ENCODE measurements at places on chromosomes 11 and 22.
A peak's percentile ranks its signal among the peaks of the same experiment; 100 is the strongest.

DNA sequence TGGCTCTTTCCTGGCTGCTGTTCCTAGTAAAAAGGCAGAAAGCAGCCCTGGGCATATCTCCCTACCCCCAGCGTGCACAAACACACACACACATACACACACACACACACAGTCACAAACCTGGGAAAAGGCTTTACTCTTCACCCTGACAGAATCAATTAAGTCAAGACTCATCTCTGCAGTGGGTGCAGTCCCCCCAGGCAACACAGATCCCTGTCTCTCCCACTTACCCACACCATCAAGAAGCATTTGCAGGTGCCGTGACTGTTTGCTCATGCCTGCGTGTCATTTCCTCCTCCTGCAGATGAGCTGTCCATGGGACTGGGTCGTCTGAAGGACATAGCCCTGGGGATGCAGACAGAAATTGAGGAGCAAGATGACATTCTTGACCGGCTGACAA lies 28.6 kb downstream of the SNAP29 start:
- no peak for DNase-seq

- no peak for DNase-seq
Observed at GRCh38 chr11:41522391-41522790, 62.9 kb upstream of the LRRC4C start.

DNA sequence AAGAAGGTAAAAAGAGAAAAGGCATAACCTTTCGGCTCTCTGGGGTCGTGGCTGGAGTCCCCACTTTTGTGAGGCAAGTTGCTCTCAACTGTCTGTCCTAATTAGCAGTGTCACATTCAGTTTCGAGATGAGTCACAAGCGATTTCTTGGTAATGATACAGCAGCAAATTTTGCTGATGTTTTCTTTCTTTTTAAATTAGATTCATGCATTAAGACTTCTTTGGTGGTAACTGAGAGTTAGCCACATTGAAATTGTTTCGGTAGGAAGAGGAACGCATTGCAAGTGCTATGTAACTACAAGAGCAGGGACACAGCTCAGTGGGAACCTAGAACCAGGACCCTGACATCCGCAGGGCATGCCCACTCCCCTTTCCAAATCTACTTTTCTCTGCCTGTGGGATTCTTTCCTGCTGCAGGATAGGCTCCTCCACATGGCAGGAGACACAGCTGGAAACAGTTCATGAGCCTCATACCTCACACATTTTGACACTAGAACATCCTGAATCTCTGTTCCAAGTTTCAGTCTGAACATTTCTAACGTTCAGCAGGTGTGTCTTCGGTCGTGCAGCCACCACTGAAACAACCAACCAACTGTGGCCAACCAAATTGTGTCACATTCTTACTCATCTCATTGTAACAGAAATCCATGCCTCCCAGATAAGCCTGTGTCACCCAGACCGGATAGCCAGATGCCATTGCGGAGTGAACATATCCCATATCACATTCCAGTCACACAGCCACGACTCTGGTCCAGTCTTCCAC lies 987.6 kb downstream of the NTM start:
- no peak for DNase-seq

GRCh38 chr11:26834601-26835000 lies 112.7 kb upstream of the SLC5A12 start:
- no peak for DNase-seq

- DNase-seq, result no peak
Observed at GRCh38 chr11:3156282-3156660, 8.8 kb downstream of the OSBPL5 start.

GRCh38 chr22:40348025-40348658 lies 1.8 kb downstream of the ADSL start:
- DNase-seq, result peak; percentile 74

DNA sequence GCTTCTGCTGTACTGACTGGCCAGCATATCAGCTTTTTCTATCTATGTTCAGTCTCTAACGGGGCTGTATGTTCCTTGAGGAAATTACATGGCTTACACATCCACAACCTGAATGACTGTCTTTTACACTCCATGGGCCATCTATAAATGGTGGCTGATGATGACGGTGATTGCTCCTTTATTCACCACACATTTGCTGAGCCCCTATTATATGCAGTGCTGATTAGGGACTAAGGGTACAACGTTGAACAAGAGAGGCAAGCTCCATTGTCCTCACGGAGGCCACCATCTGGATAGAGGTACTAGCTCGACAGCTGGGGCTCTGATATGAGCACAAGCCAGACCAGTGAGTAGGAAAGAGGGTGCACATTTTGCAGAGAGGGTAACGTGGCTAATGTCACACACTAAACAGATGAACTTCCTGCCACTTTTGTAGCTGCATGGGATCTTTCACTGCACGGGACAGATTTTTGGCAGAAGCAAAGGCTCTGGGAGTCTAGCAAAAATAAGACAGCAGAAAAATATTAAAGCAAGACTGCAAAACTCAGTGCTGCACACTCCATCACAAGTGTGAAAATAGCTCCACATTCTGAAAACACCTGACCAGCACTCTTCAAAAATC lies 30.6 kb downstream of the DRD2 start:
- no peak for DNase-seq

DNA sequence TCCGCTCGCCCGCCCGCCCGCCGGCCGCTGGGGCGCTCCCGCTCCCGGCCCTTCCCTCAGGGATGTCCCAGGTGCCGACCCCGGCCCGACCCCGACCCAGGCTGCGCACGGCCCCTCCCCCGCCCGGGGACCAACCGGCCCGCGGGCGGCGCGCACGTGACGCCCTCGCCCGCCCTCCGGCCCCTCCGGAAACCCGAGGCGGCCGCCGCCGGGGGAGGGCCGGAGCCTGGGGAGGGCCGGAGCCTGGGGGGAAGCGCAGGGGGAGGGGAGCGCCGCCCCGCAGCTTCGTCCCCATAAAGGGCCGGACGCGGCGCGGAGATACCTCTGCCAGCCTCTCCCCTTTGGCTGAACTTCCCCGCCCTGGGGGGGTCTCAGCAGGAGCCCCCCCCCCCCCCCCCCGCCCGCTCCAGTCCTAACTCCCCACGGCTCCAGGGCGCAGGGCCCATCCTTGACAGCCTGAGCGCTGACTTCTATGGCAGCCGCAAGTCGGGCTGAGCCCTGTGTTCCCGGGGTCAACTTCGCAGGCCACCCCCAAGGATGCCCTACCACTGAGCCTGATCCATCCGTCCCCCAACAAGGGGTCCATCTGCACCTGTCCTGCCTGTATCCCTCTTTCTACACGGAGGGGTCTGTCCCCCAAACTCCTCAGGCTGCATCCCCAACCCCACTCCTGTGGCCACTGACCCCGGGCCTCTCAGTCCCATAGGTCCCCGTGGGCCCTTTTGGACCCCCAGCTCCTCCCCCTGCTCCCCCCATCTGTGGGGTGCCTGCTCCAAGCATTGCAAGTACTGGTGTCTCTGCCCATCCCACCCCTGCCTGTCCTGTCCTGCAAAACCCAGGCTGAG lies at the start of gene MAPK12:
Gene MAPK12, minus strand, starts transcription at position 69 of the 845 bp plus-strand sequence. CDS start 174 bp downstream, outside the sequence.
- peak; percentile 86 for DNase-seq

GRCh38 chr11:79092791-79093353 lies 348.0 kb downstream of the TENM4 start:
- peak; percentile 87 for DNase-seq

DNA sequence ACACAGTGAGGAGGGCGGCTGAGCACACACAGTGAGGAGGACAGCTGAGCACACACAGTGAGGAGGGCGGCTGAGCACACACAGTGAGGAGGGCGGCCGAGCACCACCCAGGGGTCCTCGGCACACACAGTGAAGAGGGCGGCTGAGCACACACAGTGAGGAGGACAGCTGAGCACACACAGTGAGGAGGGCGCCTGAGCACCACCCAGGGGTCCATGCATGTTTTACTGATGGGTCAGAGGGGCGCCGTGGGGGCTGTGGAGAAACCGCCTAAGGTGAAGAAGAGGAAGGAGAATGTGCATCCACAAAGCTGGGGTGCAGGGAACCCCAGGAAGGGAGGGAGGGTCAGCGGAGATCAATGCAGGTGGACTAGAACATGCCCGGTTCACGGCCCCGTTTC lies 461.8 kb downstream of the BRD1 start:
- DNase-seq, result no peak

DNA sequence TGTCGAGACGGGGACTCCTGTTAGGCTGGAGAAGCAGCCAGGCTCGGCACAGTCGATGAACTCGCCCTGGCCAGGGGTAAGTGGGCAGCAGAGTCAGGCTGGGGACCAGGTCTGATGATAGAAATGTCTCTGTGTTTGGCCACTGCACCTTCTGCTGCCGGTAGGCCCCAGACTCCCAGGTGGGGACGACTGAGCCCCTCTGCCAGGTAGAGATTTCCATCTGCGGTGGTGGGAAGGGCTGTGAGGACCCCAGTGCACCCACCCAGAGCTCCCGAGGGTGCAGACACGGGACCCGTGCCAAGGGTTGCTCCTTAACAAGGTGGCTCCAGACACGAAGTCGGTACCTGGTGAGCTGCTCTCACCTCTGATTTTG lies 862.5 kb downstream of the TBC1D22A start:
- DNase-seq, result no peak

GRCh38 chr11:120432056-120433018 lies 79.2 kb upstream of the GRIK4 start:
- peak; percentile 71 for DNase-seq

GRCh38 chr22:18103527-18104269 lies 6.9 kb upstream of the TUBA8 start:
- DNase-seq, result no peak

- no peak for DNase-seq
Observed at GRCh38 chr11:25838918-25839625, 492.9 kb upstream of the ANO3 start.

DNA sequence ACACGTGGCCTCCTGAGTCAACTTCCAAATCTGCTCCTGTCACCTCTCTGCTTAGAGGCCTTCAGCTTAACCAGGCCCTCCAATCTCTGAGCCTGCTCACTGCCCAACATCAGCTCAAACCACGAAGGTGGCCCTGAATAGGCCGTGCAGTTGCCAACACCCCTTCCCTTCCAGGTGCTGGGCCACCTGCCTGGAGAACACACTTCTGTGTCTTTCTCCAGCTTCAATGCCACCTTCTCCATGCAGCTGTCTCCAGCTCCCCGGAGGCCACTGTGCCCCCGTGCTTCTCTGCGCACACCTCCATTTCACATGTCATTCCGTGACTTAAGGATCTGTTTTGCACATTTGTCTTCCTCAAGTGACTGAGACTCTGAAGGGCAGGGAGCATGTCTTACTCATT lies 5.3 kb downstream of the RELA start:
- DNase-seq, result no peak

- DNase-seq, result no peak
Observed at GRCh38 chr11:117945047-117945810, 16.0 kb upstream of the TMPRSS13 start.

DNA sequence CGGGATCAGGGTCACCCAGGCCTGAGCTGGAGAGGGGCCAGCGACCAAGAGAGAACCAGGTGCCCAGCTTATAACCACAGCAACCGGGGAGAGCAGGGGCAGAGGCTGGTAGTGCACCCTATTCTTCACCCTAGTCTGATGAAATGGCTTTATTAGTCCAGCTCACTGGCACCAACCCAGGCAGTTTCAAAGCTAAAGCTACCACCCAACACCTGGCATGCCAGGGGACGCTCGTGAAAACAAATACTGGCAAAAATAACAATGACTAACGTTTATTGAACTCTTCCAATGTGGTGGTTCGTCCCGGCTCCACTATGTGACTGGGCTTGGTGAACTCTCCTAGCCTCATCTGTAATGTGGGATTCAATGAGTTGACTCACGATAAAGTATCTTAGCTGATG lies 30.6 kb downstream of the SCGB1A1 start:
- DNase-seq, result no peak

- DNase-seq, result no peak
Observed at GRCh38 chr22:39297490-39298240, 21.8 kb downstream of the RPL3 start.

- DNase-seq, result peak; percentile 52
Observed at GRCh38 chr11:102940714-102941588, 14.6 kb downstream of the MMP13 start.

- peak; percentile 64 for DNase-seq
Observed at GRCh38 chr22:19448076-19448607, 631 bp upstream of the C22orf39 start.

GRCh38 chr11:127252321-127252720 lies 251.8 kb upstream of the KIRREL3 start:
- DNase-seq, result no peak

DNA sequence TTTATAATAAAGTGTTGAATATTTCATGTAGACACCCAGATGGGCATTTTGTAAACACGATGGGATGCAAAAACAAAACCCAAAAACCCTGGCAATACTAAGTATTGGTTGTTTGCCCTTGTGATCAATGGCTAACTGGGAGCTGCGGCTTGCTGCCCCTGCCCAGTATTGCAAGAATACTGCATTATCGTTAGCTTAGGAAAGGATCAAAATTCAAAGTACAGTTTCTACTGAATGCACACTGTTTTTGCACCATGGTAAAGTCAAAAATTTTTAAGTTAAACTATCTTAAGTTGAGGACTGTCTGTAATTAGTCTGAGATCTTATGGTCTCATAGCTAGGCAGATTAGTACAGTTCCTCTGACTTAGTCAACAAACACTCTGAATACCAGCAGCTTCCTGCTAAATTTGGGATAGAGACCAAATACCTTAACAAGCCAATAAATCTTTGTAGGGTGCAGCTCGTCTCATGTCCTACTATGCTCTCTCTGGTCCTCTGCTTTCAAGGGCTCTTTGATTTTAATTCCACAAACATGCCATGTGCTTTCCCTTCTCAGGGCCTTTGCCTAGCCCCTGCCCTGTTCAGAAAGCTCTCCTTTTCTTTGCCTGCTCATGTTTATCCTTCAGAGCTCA lies 4.0 kb downstream of the CCDC90B start:
- DNase-seq, result no peak

- DNase-seq, result no peak
Observed at GRCh38 chr11:73325036-73325981, 17.2 kb downstream of the ARHGEF17 start.

DNA sequence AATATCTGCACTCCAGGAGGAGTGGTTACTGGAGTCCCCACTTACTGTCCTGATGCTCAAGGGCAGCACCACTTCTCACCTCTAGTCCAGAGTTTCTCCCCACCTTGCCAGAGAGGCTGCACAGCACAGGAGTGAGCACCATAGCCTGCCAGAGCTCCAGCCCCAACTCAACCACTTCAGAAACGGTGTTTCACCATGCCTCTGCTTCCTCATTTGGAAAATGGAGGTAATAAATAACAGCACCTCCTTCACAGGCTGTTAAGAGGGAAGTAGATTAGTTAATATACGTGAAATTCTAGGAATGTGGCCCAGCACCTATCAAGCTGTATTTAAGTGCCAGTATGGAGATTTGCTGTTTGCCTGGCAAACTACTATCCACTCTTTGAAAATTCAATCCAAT lies 63.0 kb downstream of the GALNT18 start:
- DNase-seq, result no peak

DNA sequence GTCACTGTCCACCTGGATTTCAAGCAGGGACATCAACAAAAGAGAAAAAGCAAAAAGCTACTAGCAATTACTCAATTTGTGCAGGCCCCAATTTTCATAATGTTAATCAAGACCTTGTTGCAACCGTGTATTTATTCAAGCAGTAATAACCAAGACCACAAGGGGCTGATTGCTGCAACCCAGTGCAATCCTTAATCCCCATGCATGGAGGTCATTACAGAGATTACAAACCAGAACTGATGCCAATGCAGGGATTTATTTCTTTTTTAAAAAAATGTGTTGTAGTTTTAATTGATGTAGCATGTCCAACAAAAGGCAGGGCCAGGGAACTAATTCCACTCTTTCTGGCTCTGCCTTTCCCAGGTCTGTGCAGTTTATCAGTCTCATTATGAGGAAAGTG lies 18.4 kb downstream of the TECTA start:
- no peak for DNase-seq

Measured in AG08396 (cell line).